Right atrium auricular region (tissue), 2 donors: ENCODE measurements at places on chromosomes 12 and 14. TPM values are rescaled to one million over a fixed set of nuclear protein-coding genes. Genes with fewer than 3 reads are reported as not detected.

The XPOT gene
- 16.1 TPM for total RNA-seq

The LALBA gene
- not detected for total RNA-seq

The RFLNA gene
- total RNA-seq = 0.41 TPM

The GLT1D1 gene
- 0.20 TPM for total RNA-seq

The GPR132 gene
- total RNA-seq = 1.2 TPM

The CLEC2B gene
- total RNA-seq = 4.9 TPM

The SLC16A7 gene
- 61.0 TPM for total RNA-seq

The LRRIQ1 gene
- total RNA-seq = 0.12 TPM

The LIMA1 gene
- total RNA-seq = 28.3 TPM

The MED6 gene
- 12.1 TPM for total RNA-seq

The LMO3 gene
- total RNA-seq = 8.2 TPM

The OTOGL gene
- 10.9 TPM for total RNA-seq

The CMA1 gene
- total RNA-seq = not detected

GRCh38 chr12:78220811-78221210, 390.1 kb downstream of the NAV3 start:
- DNase-seq = no peak

- no peak for DNase-seq
Observed at GRCh38 chr14:68723808-68724268, 69.0 kb downstream of the ZFP36L1 start.

GRCh38 chr14:102325791-102326345, 6.3 kb downstream of the ZNF839 start:
- DNase-seq = no peak

DNA sequence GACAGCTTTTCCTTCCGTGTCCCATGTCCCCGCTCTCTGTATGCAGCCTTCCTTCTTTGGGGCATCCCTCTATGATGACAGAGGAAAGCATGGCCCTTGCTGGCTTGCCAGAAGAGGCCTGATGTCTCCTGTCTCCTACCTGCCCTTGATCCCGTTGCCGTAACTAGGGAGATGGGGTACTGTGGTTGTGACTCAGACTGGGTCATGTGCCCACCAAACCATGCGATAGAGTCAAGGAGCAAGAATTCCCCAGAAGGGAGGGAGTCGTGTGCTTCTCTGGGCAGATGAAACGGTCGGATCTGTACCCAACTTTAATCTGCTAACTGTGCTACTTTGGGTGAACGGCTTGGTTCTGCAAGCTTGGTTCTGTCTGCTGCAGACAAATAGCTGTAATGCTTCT, 99.1 kb upstream of the DYNC1H1 start:
- DNase-seq = peak; percentile 26

- no peak for DNase-seq
Observed at GRCh38 chr12:25241167-25242020, 9.3 kb downstream of the KRAS start.

GRCh38 chr14:26941521-26941920, 343.7 kb upstream of the NOVA1 start:
- DNase-seq = no peak

- no peak for DNase-seq
Observed at GRCh38 chr12:9759694-9760093, 1.0 kb downstream of the CD69 start.

DNA sequence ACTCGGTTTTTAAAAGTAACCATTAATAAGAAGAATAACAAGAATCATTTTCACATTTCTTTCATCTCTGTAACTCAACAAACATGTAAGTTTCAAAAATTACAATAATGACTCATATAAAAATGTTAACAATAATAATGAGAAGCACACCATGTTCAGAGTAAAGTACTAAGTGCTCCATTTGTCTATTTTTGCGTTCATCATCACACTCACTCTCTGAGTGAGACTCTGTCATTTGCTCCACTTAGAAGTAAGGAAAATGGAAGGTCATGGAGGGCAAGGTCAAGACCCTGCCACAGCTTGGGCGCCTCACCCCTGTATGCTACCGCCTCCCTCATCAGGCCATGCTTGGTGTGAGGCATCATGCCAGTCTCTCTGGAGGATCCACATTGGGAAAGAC, 129.9 kb downstream of the TMEM30B start:
- DNase-seq = no peak

- DNase-seq = no peak
Observed at GRCh38 chr14:105700622-105701288, 174.4 kb downstream of the TMEM121 start.

DNA sequence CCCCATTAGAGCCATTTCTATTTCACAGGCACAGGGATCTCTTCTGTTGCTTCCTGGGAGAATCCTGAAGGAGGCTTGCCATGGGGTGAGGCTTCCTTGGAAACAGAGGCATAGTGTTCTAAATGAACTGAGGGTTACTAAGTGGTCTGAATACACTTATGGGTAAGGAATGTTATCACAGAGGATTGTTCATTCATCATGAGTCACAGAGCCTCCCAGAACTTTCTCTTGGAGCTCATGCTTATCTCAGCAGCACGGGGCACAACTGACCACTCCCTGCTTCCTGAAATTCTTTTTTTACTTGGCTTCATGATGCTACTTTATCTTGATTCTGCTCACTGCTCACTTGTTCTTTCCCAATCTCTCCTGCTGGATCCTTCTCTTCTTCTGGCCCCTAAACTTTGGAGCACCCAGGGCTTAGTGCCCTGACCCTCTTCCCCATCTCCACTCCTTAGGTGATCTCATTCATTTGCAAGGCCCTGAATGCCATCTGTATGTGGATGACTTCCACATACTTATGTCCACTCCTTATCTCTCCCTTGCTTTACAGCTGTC, 57.9 kb downstream of the ANO6 start:
- DNase-seq = peak; percentile 80

GRCh38 chr12:2586156-2587038, 208.4 kb upstream of the FKBP4 start:
- no peak for DNase-seq

GRCh38 chr14:64673316-64673715, 30.9 kb upstream of the PLEKHG3 start:
- DNase-seq = no peak

GRCh38 chr14:86193756-86194155, 663.8 kb downstream of the FLRT2 start:
- no peak for DNase-seq

DNA sequence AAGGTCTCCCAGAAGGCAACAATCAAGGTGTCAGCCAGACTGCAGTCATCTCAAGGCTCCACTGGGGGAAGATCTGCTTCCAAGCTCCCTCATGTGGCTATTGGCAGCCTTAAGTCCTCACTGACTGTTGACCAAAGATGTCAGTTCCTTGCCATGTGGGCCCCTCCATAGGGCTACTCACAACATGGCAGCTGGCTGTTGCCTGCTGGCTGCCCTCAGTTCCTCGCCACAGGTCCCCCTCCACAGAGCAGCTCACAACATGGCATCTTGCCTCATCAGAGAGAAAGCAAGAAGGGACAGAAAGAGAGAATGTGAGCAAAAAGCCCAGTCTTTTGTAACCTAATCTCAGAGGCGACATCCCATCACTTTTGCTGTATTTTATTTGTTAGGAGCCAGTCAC, 34.4 kb upstream of the EGLN3 start:
- DNase-seq = no peak

DNA sequence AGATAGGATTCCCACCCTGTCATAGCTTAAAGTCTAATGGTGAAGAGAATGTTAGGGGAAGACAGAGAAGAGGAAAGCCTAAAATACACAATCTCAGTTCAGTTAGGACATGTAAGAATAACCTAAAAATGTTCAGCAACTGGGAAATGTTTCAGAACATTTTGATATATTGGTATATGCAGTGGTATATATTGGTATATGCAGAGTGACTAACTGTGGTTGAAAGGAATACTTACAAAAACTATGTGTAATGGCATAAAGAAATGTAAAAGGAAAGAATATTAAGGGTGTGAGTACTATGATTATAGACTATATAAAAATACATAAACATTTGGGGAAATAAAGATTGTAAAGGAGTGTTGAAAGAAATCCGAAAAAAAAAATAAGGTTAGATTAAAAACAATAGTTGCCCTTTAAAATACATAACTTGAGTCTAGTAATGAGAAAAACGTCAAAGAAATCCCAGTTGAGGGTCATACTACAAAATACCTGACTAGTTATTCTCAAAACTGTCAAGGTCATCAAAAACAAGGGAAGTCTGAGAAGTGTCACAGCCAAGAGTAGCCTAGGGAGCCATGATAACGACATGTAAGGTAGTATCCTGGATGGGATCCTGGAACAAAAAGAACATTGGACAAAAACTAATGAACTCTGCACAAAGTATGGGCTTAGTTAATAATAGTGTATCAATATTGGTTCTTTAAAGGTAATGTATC, 25.6 kb downstream of the ZDHHC17 start:
- no peak for DNase-seq

GRCh38 chr12:66879409-66879808, 200.5 kb upstream of the GRIP1 start:
- no peak for DNase-seq

GRCh38 chr14:99320621-99321235, 48.7 kb upstream of the BCL11B start:
- peak; percentile 32 for DNase-seq

- DNase-seq = no peak
Observed at GRCh38 chr12:55703288-55703687, 4.4 kb downstream of the ITGA7 start.

GRCh38 chr14:54781961-54782750, 120.5 kb downstream of the GCH1 start:
- no peak for DNase-seq

- DNase-seq = no peak
Observed at GRCh38 chr12:9113296-9113986, 2.3 kb downstream of the A2M start.
